ENCODE measurements at places on chromosomes 1 and 21.

GRCh38 chr1:46526691-46527291 lies 24.7 kb downstream of the KNCN start:
- DNase-seq = no peak

DNA sequence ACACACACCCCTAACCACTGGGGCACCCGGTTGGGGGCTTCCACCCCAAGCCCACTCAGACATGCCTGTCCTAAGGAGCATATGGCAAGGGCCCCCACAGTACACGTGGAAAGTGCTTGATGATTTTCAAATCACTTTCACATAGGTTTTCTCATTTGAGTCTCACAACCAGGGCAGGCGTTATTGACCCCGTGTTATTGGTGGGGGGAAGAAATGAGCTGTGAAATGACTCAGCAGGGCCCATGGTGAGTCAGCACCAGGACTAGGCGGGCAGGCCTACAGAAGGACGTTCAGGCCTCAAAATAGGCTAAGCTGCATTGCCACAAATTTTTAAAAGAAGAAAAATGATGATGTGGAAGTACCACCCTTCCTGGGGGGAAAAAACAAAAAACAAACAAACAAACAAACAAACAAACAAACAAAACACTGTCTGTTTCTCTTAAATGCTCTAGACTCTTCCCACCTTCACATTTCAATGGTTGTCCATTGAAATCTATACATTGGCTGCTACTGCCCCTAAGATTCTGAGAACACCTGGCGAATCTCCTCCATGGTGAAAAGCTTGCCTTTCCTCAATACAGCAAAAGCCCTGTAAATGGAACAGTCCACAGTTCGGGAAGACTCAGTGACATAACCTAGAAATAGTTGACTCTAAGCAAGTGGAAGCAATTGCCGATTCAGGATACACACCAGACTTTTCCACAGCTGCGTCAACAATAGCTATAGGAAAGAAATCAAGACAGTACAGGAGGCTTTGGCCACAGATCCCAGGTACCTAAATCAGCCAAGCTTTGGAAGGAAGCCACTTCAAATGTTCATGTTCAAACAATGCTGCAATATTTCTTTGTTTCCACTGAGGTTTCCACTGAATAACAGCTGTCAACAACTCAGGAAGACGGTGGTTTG lies 234.7 kb downstream of the TOMM20 start:
- DNase-seq = peak; percentile 17

GRCh38 chr1:36134505-36135329 lies 9.7 kb upstream of the COL8A2 start:
- no peak for DNase-seq

DNA sequence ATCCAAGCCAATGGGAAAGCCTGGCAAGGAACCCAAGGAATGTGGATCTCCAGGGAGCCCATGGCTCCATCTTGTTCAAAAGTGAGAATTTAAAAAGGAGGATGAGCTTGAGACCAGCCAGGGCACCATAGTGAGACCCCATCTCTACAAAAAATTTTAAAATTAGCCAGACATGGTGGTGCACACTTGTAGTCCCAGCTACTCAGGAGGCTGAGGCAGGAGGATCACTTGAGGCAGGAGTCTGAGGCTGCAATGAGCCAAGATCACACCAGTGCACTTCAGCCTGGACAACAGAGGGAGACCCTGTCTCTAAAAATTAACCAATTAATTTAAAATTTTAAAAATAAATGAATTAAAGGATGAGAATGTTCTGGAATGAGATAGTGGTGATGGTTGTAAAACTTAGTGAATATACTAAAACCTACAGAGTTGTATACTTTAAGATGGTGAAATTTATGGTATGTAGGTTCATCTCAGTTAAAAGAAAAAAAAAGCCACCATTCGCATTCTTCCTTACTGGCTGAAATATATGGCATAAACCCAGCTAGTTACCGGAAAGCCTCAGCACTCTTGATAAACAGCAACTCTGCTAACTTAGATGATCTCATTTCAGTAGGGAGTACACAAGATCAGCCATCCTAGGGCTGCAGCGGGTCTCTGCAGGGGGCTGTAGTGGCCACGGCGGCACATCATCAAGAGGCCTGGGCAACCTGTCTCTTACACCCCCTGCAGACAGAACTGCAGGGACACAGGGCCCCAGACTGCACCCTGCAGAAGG lies 48.3 kb upstream of the H6PD start:
- DNase-seq = no peak

GRCh38 chr1:235058695-235059094 lies 69.9 kb downstream of the TOMM20 start:
- DNase-seq = no peak

- DNase-seq = no peak
Observed at GRCh38 chr1:29546496-29546895, 310.2 kb downstream of the PTPRU start.

DNA sequence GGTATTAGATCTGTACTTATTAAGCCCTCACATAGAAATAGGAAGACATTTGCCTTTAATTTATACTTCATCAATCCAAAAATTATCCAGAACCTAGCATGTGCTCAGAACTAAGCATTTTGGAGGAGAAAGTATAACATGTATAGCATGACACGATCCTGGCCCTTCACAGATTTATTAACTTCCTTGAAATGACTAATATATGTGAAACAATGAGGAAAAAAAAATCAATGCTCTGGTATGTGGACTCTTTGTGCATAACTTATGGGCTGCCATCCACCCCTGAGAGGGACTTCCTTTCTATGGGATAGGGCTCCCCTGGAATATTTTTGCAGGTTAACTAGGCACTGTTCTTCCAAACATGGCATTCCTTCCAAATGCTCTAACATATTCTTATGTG lies 36.6 kb downstream of the CCDC185 start:
- no peak for DNase-seq

DNA sequence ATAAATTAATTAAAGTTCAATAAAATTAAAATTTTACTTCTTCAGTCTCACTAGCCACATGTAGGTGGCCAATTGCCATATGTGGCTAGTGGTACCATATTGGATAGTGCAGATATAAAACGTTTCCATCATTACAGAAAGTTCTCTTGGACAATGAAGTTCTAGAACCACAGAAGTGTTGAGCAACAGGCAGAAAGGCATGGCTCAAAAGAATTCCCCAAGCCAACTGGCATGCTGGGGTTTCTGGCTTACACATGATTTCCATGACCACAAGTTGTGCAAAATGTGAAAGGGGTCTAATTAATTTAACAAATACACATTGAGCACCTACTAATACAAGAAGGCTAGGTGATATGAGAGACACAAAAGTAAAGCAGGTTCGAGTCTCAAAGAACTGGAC lies 72.2 kb upstream of the CDC42BPA start:
- no peak for DNase-seq

- DNase-seq = no peak
Observed at GRCh38 chr1:153630384-153630783, 2.1 kb downstream of the S100A1 start.

GRCh38 chr1:61077676-61078541 lies 4.5 kb upstream of the NFIA start:
- peak; percentile 74 for DNase-seq

- no peak for DNase-seq
Observed at GRCh38 chr1:31346785-31347184, 26.1 kb downstream of the FABP3 start.

- DNase-seq = no peak
Observed at GRCh38 chr1:57192222-57192621, 226.4 kb upstream of the C8B start.

DNA sequence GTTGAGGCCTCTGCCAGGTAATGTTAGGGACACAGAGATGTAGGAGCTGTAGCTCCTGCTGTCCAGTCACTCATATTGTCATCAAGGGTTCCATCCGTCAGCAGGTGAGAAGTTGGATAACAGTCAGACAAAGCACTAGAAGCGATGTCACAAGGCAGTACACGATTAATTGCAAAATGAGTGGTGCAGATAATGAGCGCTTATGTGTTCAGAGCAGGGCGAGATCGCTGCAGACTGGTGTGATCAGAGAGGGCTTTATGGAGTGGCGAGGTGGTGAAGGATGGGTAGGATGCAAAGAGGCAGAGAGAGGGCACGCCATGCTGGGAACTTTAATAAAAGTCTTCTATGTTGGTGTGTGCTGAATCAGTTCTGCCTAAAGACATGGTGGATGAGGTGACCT lies 8.8 kb downstream of the TMCC2 start:
- DNase-seq = no peak

DNA sequence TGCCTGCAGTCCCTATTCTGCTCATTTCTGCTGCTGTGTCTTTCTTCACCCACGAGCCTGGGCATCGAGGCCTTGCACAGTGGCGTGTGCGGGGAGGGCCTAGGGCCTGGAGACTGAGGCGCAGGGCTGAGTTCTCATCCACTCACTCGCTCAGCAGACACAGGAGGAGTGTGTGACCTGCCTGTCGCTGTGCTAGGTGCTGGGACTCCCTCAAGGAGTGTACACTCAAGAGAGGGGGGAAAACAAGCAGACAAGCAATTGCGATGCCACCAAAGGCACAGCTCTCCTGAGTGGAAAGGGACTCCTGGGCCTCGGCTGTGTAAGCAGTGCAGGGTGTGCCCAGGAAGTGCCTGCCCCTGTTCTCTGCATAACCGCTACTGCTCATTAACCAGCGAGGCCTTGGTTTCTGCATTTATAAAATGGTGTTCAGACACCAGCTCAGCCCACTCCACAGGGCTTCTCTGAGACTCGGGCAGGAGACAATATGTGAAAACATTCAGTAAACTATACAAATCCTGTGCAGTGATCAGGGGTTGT lies 4.2 kb downstream of the RD3 start:
- DNase-seq = no peak

GRCh38 chr1:157948312-157949073 lies 45.0 kb upstream of the KIRREL1 start:
- no peak for DNase-seq

- no peak for DNase-seq
Observed at GRCh38 chr1:216535059-216535458, 111.8 kb upstream of the USH2A start.

GRCh38 chr21:42381347-42381984 lies 14.4 kb downstream of the TMPRSS3 start:
- peak; percentile 34 for DNase-seq

DNA sequence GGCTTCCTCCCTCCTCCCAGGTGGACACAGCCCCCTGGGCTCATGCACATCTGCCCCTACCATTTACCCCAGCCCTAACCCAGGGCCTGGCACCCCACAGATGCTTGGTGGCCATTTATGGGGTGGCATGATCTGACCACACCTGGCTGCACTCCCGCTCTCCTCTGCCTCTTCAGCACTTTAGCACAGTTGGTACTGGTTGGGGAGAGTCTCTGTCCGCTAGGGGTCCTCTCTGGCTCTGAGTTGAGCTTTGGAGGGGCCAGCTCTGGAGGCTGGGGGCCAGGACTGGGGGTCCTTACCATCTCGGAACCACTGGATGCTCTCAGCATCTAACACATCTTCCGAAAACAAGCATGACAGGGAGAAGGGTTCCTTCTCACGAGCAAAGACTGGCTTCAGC lies 17.4 kb downstream of the MYOM3 start:
- no peak for DNase-seq

GRCh38 chr21:38376693-38377092 lies 119.9 kb downstream of the KCNJ15 start:
- DNase-seq = no peak

DNA sequence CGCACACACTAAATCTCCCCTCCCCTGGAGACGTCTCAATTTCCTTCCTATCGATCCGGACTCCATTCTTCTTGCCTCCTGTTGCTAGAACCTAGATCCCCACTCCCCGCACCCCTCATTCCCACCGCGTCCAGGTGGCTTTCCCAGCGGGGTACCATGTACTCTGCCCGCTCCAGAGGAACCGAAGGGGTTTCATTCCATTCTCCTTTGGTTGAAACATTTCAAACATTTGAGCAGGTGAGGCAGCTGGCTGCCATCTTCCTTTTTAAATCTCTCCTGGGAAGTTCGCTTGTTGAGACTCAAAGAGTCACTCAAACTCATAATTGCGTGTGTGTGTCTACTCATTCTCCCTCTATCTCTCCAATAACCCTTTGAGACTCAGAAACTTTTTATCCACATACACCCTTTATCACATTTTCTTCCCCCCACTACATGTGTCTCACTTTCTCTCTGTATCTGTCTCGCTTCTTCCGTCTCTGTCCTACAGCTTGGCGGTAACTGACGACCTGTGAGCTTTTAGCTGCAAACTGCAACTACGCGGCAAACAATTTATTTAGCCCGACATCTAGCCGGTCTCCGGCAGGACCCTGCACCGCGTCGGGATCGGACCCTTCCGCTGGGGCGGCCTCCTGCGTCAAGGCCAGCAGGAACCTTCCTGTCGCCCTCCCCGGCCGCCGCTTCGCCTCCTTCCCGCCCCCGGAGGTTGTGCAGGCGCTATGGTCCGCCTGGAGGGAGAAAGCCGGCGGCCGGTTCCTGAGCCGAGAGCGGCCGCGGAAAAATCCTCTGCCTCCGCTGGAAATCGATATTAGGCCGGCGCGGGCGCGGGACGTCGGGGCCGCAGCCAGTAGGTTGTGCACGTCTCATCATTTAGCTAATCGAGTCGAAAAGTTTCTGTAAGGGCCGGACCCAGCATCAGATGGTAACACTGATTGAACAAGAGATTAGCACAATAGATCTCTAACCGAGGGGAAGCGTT lies 3.0 kb upstream of the FOXD3 start:
- DNase-seq = no peak

Measured in stimulated activated CD4-positive, alpha-beta T cell treated with anti-CD3 and anti-CD28 coated beads, Interleukin-1b, Interleukin-23, amount 100 ng/mL, for 4 hours (primary cell).